ENCODE measurements at places on chromosomes 7 and 10.

GRCh38 chr7:51148216-51148615 is 168.4 kb downstream of the COBL start:
- H3K27me3 ChIP-seq, result no peaks in the 10 kb centered on the region
- H3K36me3 ChIP-seq, result no peaks in the 10 kb centered on the region
- no peaks in the 10 kb centered on the region for H3K4me1 ChIP-seq
- H3K27ac ChIP-seq, result no peak overlapping the region

DNA sequence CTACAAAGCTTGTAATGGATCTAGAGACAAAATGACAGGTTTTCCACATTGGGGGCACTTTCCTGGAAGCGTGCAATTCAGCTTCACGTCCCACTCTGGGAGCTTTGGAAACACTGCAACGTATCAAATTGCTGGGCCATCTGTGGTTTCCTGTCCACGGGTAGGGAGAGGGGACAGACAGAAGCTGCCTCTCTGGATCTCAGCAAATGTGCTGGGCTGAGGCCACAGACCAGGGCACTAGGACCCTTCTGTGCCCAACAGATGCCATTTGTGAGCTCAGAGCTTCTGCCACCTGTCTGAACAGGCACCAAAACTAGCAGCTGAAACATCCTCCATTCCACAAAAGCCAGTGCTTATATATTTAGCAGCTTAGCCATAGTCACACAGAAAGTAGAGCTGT is 40.9 kb upstream of the FRMD4A start:
- no peak overlapping the region for H3K4me3 ChIP-seq
- no peaks in the 10 kb centered on the region for H3K4me1 ChIP-seq
- H3K27me3 ChIP-seq, result no peaks in the 10 kb centered on the region
- no peak overlapping the region for H3K27ac ChIP-seq
- no peak for DNase-seq

GRCh38 chr10:79350407-79351154 is 3.3 kb downstream of the PPIF start:
- peaks cover 14% of the 10 kb centered on the region for H3K4me1 ChIP-seq
- H3K27me3 ChIP-seq, result no peaks in the 10 kb centered on the region
- no peak overlapping the region for H3K27ac ChIP-seq
- no peaks in the 10 kb centered on the region for H3K36me3 ChIP-seq

- H3K27me3 ChIP-seq, result no peaks in the 10 kb centered on the region
- no peak overlapping the region for H3K4me3 ChIP-seq
- peaks cover 7% of the 10 kb centered on the region for H3K4me1 ChIP-seq
- no peaks in the 10 kb centered on the region for H3K36me3 ChIP-seq
Measured at GRCh38 chr7:94397722-94398121, 3.0 kb downstream of the COL1A2 start.

GRCh38 chr7:95391761-95392160 is 4.4 kb downstream of the PON3 start:
- H3K36me3 ChIP-seq, result no peaks in the 10 kb centered on the region
- no peak overlapping the region for H3K27ac ChIP-seq
- no peak for DNase-seq
- H3K27me3 ChIP-seq, result no peaks in the 10 kb centered on the region

DNA sequence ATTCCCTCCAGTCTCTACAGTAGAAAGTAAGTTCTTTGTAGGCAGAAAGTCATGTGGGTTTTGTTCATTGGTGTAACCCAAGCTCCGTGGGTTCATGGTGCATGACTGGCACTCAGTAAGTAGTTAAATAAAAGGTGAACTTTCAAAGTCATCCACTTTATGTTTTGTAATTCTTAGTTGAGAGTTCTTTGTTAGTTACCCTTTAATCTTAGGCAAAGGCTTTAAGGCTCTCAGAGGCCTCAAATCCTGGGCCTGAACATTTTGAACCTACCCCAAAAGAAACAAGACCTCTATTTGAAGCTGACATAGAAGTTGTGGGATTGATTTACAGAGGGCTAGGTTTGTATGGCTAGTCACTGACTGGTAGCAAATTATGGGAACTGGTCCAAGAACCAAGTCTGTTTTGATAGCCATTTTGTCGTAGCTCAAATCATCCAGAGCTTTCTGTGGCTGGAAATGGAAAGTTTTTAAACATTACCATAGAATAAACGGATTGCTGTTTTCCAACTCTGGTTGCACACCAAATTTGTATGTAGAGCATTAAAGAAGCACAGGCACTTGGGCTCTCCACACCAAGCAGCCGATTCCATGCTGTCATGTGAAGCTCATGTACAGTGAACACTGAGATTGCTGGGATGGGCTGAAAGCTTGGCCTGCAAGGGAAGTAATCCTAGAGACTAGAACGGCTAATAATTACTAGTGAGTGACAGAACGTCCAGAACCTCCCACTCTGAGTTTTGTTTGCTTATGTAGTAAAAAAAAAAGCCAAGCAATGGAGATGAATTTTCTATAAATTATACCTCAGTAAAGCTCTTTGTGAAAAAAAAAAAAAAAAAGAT is 53.5 kb downstream of the DENND11 start:
- DNase-seq, result no peak
- no peaks in the 10 kb centered on the region for H3K36me3 ChIP-seq
- no peak overlapping the region for H3K4me3 ChIP-seq
- H3K27me3 ChIP-seq, result no peaks in the 10 kb centered on the region
- H3K27ac ChIP-seq, result no peak overlapping the region

GRCh38 chr7:14899030-14899429 is 3.5 kb downstream of the DGKB start:
- H3K36me3 ChIP-seq, result no peaks in the 10 kb centered on the region
- no peak for DNase-seq
- H3K4me1 ChIP-seq, result no peaks in the 10 kb centered on the region
- H3K4me3 ChIP-seq, result no peak overlapping the region
- no peak overlapping the region for H3K27ac ChIP-seq

DNA sequence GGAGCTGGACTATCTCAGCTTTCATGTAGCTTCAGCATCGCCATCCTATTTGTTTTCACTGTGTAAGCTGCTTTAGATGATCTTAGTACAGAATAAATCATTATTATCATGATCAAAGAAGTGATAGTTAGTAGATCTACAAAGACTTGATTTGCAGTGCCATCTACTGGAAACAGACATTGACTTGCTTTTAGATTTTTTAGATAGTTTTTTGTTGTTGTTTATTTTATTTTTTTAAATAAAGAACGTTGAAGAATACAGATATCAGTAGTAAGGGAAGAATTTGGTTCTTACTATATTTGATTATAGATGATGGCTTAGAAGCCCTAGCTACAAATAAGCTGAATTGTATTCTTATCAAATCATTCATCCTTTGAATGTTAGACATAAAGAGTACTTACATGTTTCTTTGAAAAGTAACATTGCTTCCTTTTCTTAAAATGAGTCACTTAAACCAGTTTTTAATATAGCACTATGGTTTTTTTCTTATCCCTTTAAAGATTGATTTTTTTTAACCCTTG is 6.3 kb upstream of the SFMBT2 start:
- no peaks in the 10 kb centered on the region for H3K27me3 ChIP-seq
- no peak for DNase-seq
- no peak overlapping the region for H3K4me3 ChIP-seq
- peaks cover 5% of the 10 kb centered on the region for H3K4me1 ChIP-seq
- H3K36me3 ChIP-seq, result no peaks in the 10 kb centered on the region

DNA sequence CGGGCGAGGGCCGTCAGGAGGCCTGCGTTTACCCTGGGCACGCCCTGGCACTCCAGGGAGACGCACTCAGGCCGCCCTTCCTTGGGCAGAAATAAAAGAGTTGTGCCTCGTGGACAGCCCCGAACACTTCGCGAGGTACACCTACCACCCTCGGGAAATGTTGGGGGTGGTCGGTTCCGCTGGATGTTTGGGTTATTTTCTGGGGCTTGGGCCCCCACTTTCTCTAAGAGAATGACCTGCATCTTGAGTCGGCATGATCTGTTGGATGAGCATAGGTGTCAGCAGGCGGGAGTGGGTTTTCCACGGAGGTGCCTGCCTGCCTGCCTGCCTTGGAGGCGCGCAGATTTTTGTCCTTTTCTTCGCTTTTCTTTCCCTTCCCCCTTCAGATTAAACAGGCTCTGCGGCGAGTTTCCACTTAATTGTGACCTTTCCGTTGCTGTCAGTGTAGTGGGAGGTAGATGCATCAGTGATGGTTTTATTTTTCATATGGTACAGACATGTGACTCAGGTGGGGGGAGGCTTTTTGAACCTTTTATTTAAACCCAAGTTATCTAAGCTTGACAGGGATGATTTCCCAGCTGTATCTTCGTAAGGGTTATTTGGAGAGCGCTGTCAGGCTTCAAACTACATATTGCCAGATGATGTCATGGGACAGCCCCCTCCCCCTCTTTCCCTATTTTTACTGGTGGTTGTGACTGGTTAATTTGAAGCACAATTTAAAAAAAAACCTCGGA is 661 bp downstream of the HECTD2 start:
- no peaks in the 10 kb centered on the region for H3K36me3 ChIP-seq
- peak overlapping the region; percentile 83 for H3K4me3 ChIP-seq
- peaks cover 1% of the 10 kb centered on the region for H3K4me1 ChIP-seq
- peak overlapping the region; percentile 100 for H3K27ac ChIP-seq
- DNase-seq, result no peak

GRCh38 chr10:99346247-99346646 is 17.1 kb downstream of the CNNM1 start:
- H3K27ac ChIP-seq, result no peak overlapping the region
- no peak overlapping the region for H3K4me3 ChIP-seq
- no peak for DNase-seq
- H3K36me3 ChIP-seq, result no peaks in the 10 kb centered on the region
- peaks cover 4% of the 10 kb centered on the region for H3K4me1 ChIP-seq

- no peak overlapping the region for H3K27ac ChIP-seq
- no peaks in the 10 kb centered on the region for H3K36me3 ChIP-seq
- H3K4me1 ChIP-seq, result no peaks in the 10 kb centered on the region
- H3K27me3 ChIP-seq, result no peaks in the 10 kb centered on the region
- DNase-seq, result no peak
Measured at GRCh38 chr7:27314111-27314510, 71.5 kb downstream of the EVX1 start.

DNA sequence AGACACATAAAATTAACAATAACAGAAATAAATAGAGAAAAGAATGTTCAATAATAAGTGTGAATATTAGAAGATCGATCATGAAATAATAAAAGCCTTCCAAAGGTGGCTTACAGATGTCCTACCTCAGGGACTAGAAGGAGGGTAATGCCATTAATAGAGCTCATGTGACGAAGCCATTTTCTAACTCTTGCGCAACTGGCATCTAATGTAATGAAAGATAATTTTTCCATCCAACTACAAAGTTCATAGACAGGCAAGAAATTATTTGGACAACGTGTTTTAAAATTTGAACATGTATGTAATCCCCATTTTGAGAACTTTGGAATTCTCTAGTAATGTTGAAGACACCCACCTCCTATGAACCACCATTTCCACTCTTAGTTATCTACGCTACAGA is 1394.3 kb upstream of the LRRTM3 start:
- H3K4me1 ChIP-seq, result peaks cover 1% of the 10 kb centered on the region
- H3K27me3 ChIP-seq, result no peaks in the 10 kb centered on the region

- peak; percentile 86 for DNase-seq
- H3K36me3 ChIP-seq, result no peaks in the 10 kb centered on the region
- H3K27ac ChIP-seq, result peak overlapping the region; percentile 64
- H3K4me3 ChIP-seq, result no peak overlapping the region
Measured at GRCh38 chr10:73906524-73907447, 4.1 kb upstream of the PLAU start.

Data from ovary (tissue), 10 donors.